ENCODE measurements at places on chromosomes 5 and 9.
A peak's percentile ranks its signal among the peaks of the same experiment; 100 is the strongest.

GRCh38 chr5:53473633-53474032, 6.8 kb upstream of the FST start:
- no peak for DNase-seq

DNA sequence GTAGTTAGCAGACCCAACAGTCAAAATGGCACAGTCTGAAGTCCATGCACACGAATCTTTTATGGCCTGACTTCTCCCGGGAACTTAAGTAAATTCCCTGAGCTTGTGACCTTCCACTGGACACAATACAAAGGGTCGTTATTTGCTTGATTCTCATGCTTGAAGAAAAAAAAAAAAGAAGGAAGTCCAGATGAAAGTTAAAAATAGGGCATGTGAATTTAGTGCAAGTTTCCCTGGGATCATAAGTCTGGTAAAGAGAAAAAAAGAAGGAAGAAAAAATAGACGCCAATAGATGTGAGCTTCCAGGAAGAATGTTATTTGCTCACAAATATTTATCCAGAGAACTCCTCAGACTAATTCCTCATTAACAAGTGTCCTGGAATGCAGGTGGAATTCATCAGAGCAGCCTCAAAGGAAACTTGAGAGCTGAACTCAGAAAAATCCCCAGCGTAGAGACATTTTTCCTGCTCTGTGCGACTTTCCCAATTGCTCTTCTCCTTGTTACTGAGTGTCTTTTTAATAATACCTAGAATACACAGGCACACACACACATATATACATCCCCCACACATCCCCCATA, 616.3 kb downstream of the EBF1 start:
- DNase-seq = no peak

DNA sequence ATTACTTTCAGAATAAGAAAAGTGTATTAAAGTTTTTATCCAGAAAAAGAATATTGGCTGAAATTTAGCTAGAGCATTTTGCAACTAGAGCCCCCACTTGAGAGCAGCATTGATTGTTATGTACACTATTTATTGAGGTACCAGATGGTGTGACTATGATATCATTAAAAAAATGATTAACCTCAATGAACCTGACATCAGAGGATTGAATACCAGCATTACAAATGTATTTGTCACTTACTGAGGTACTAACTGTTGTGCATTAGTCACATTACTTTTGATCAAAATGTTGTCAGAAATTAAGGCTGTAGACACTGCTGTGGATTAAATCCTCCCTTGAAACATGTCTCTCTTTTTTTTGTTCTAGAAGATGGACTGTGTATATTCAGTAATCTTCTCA, 127.8 kb upstream of the DHFR start:
- no peak for DNase-seq

DNA sequence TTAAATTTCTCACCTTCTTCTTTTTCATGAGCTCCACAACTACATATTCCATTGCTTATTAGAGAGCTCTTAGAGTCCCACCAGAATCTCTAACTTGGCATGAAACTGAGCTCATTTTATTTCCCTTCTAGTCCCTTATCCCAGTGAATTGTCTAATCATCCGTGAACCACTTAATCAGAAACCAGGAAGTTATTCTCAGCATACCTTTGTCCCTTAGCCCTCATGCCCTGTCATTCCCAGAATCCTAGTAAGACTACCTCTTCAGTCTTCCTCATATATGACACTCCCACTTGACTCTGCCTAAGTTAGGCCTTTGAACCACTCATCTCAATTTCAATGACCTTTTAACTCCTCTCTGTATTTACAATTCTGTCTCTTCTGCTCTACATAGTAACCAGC, 93.0 kb upstream of the PAPPA start:
- DNase-seq = no peak

DNA sequence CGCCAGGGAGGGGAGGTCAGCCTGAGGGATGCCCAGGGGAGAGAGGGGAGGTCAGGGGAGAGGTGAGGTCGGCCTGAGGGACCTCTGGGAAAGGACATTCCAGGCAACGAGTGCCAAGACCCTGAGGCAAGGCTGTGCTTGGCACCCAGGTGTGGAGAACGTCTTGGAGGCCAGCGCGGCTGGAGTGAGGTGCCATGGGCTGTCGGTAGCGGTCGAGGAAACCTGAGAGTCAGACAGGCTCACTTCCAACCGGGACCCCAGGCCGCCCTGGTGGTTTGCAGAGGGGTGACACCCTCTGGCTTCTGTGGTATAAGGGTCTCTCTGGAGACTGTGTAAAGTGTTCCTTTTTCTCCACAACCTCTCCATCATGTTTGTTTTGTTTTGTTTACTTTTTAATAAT, 82.9 kb downstream of the CACNA1B start:
- DNase-seq = no peak

DNA sequence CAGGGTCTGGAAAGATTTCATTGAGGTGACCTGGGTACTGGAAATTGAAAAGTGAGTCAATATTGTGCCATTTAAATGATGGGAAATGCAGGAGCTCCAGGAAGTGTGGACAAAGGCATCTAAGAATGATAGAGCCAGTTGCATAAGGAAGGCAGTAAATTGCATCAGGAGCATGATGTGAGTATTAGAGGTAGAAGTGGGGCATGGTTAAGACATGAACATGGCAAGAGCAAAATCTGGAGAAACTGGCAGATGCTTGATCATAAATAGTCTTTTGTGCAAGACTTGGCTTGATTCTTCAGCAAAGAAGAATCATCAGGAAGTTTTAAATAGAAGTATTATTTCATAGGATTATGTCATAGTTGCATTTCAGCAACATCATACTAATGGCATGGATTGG, 157.4 kb upstream of the PUM3 start:
- no peak for DNase-seq

DNA sequence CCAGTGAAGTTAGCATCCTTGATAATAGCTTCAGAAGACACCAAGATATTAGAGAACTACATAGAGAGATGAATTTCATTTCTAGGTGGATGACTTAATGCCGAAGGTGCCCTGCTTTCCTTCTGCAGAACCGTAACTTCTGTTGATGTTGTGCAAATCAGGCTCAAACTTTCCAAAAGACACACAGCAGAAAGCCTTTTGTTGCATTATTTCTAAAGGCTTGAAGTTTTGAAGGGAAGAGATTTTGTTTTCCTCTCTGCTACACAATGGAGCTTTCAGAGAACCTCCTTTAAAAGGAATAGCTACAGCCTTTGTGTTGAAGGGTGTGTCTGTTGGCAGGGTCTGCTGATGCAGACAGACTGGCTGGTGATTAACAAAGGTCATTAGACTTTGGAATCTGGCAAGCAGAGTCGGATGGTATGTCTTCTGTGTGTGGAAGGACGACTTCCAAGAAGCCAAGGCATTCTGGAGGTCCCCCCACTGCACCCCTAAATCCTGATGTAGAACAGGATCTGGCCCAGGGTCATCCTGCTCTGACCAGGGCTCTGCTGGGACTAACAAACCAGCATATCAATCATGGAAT, 57.8 kb downstream of the ZNF462 start:
- DNase-seq = no peak

GRCh38 chr5:97623441-97623840, 440.4 kb upstream of the RIOK2 start:
- no peak for DNase-seq

- DNase-seq = peak; percentile 40
Measured at GRCh38 chr5:132495667-132496190, 5.2 kb upstream of the IRF1 start.

DNA sequence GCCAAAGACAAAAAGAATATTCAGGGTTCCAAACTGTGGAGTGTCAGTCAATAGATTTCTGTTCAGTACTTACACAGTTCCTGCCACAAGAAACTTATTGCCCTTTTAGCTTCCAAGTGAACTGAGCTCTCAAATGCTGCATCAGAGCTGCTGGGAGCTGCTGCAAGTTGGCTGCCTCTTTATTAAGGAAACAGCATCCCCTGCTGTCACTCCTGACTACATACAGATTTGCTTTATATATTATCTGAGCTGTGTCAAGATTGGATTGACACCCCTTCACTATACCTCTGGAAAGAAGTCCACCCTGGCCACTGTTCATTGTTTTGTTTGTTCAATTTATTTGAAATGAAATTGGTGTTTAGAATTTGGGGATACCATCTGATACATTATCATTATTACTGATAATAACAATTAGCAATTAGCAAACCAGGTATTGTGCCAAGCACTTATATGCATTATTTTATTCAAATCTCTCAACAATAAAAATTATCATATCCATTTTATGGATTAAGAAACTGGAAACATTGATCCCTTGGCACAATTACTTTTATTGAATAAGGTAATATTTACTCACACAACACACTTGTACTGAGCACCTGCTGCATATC, 16.4 kb upstream of the C5orf58 start:
- no peak for DNase-seq

DNA sequence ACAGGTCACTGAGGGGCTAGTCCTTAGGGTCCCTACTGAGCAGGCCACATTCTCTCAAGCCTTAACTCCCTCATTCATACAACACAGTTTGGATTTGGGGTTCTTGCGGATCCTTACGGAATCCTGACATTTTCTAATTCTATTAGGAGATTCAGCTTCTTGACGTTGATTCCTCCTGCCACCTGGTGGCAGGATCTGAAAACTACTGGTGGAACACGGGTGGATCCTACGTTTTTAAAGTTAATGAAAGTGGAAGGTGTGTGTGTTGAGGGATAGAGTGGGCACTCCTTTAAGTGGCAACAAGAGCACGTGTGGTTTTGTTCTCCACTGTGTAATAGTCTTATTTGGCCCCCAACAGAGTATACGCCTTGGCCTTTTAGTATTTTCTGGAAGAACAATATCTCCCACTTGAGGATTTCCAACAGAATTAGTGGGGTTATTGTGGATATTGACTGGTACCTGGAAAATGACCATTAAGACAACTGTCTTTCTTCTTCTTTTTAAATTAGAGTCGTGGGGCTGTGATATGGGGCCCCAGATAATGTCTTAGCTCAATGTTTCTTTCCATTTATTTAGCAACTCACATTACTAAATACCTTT, 25.2 kb downstream of the SLC28A3 start:
- DNase-seq = peak; percentile 15

DNA sequence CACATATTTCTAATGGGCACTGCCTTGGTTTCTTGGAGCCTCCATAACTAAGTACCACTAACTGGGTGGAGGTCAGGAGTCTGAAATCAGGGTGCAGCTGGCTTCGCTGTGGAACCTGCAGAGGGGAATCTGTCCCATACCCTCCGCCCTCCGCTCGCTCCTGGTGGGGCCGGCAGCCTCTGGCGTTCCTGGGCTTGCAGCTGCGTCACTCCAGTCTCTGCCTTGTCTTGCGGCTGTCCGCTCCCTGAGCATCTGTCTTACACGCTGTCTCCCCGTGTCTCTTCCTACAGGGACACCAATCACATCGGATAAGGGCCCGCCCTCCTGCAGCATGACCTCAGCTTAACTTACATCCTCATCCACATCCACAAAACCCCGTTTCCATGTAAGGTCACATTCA, 45.4 kb downstream of the NTNG2 start:
- no peak for DNase-seq

DNA sequence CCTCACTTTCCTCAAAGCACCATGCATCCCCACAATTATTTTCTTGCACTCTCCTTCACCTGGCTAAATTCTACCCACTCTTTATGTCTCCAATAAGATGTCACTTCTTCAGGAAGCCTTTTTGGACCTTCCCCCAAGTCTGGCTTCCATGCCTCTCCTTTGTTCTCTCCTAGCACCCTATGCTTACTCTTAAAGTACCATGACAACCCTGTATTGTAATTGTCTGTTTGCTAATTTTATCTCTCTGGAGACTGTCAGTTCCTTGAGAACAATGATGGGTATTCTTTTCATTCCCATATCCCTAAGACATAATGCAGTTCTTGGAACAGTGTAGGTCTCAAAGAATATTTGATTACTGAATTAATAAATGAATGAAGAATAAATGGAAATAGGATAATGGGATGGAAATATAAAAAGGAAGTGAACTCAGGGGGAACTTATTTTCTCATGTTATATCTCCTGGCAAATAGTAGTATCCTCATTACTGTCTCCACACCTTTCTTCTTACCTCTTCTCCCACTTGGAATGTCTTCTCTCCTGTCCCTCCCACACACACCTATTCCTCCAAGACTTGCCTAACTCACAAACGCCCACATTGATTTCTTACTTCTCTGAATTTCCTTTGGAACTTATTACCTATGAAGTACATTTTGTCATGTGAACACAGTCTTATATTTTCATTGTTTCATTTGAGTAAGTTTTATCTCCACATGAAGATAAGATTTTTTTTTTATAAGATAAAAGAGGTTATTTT, 499.1 kb downstream of the NFIB start:
- DNase-seq = no peak

- no peak for DNase-seq
Measured at GRCh38 chr9:108086624-108087023, 597.1 kb upstream of the KLF4 start.

DNA sequence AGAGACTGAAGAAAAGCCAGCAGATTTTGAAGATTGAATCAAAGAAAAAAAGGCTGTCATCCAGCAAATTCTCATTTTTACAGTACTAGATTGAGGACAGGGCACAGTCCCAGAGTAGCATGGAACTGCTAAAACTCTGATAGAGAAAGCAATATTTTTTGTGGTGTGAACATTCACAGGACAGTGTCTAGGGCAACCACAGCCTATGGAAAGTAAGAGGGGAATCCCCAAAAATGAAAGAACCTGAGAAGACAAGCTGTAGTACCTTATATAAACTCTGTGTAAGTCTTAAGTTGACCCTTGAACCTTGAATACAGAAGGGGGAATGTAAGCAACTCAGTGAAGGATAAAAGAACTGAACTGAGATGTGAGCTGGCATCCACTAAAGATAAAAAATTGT, 540.3 kb downstream of the HINT1 start:
- no peak for DNase-seq

DNA sequence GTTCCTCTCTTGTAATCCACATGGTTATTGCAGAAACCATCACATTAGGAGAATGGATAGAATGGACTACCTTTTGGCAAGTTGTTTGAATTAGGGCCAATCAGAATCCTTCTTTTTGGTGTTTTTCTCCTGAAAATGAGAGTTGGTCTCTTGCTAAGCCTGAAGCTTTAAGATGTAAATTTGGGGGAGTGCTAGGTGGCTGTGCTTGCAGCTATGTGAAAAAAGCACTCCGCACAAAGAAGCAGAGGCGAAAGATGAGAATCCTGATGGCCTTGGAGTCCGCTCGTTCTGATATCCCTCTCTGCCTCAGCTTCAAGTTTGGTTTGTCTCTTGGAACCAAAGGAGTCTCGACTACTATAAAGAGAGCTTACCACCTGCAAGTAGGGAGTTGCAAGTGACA, 63.6 kb downstream of the INIP start:
- DNase-seq = no peak

All from stimulated activated CD8-positive, alpha-beta memory T cell treated with anti-CD3 and anti-CD28 coated beads, Interleukin-12 subunit alpha, Interleukin-12 subunit beta, amount 100 ng/mL, for 1 hour (primary cell).